ENCODE measurements at places on chromosomes 2 and 18.

DNA sequence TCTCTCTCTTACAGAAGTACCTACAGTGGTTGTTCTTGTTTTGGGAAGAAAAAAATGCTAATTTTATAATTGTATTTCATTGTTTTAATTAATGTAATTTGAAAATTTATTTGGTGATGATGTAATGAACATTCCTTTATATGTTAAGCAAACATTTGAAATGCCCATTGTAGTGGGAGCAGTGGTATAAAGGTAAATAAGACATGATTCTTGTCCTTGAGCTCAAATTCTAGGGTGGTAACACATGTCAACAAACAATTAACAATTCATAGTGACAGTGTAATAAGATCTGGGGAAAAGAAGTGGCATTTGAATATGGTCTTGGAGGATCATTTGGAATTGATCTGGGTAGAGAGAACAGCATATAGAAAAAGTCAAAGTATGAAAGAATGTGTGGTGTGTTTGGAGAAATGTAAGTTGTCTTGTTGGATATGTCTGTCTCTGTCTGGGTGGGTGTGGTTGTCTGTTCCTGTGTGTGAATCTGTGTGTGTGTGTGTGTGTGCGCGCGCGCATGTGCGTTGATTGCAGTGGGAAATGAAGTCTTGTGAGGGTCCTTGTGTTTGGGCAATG is 5.8 kb downstream of the PTPN4 start:
- no peak for DNase-seq

DNA sequence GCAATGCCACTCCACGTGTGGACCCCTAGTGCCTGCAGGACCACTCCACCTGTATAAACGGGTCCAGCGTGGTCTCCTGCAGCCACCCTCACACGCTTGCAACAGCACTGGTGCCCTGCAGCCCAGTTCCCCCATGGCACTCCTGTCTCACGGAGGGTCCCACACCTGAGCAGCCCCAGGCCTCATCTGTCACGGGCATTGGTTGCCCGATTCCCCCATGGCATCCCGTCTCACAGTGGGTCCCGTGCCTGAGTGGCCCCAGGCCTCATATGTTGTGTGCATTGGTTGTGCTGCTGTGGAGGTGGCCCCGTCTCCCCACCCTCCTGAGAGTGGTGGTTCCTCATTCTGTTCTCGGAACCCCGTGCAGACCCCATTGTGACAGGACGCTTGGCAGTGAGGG is 43.4 kb downstream of the CTDP1 start:
- DNase-seq = no peak

DNA sequence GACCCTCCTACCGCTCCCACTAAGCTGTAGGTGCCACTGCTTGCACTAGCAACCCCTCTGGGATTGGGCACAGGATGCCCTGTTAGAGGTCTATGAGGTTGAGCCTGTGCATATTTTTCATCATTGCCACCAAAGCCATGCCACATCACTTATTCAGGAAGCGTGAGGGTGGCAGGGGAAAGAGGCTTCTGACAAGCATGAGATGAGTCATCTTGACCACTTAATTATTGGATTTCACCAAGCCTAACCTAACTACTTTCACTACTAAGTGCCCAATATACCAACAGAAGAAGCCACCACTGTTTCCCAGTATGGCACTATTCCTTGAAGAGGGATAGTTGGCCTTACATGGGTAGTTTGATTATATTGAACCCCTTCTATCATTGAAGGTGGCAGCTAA is 181.3 kb upstream of the EPHA4 start:
- no peak for DNase-seq

- DNase-seq = no peak
Observed at GRCh38 chr18:74283646-74284045, 8.1 kb downstream of the CYB5A start.

GRCh38 chr2:99861376-99861760 is 281.0 kb downstream of the AFF3 start:
- DNase-seq = no peak

DNA sequence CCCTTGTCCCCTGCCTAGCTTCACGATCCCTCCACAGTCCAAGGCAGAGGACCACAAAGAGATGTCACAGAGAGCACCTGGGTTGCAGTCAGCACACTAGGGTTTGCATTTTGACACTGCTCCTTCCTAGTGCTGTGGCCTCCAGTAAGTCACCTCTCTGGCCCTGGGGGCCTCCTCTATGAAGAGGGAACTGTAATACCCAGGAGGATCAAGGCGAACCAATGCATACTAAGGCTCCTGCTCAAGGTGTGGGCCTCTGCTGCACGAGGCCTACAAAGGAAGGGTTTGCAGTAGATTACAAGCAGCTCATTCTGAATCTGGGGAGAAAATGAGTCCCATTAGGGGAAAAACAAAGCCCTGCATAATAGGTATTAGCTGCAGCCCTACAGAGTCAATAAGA is 72.3 kb upstream of the FZD7 start:
- no peak for DNase-seq

DNA sequence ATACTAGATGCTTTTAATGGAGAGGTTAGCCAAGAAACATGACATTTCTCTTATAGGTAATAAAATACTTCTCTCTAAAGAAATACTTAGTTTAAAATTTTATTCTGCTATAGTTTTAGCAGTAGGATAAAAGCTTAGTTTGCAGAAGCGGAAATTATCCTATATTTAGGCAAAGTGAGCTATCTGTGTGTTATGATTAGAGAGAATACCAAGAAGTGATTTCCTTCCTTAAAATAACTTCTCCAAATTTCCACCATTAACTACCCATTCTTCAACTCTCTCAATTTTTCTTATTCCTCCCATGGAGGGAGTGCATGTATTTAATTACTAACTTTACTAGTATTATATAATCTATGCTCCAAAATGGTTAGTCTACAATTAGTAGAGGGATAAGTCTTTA is 15.8 kb upstream of the IL1RL1 start:
- no peak for DNase-seq

- DNase-seq = no peak
Observed at GRCh38 chr2:236940497-236940896, 145.2 kb upstream of the COPS8 start.

DNA sequence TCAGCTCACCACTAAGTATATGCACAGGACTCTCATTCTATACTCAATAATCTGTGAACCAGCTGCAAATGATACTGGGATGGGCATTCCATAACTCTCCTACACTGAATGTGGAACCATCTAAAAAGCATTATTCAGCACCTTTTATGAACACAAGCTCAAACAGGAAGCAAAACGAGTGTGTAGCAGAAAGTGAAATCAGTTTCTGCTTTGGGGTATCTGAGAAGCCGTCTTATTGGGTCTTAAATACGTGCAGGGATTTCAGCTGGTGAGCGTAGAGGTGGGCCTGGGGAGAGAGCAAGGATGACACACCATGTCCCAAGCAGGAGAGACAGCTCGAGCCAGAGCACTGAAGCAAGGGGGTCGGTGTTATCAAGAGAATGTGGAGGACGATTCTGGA is 120.0 kb upstream of the TTN start:
- DNase-seq = no peak

- DNase-seq = no peak
Observed at GRCh38 chr2:221517696-221518151, 54.4 kb downstream of the EPHA4 start.

- no peak for DNase-seq
Observed at GRCh38 chr18:32803568-32803967, 30.7 kb upstream of the KLHL14 start.

DNA sequence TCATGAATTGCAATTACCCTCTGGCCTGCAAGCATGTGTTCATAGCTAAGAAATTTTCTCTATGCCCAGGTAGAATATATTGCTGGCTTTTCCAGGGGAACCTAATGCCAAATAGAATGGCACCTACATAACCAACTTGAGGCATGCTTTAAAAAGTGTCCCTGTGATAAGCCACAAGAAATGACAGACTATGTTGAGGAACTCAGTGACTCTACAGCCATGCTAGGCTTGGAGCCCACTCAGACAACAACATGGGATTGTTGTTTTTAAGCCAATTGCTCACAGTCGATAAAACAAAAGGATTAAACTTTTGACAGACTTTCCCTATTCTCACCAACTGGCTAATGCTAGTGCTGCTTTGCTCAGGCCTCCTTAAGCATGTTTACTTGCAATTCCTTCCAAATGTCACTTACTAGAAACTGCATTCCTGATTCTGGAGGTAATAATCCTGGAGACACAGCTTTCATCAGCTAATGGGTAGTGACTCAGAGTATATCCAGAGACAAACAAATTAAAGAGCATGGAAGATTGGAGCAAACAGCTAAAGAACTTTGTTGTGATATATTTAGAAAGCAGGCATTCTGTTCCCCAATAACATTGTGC is 249.0 kb downstream of the SLC8A1 start:
- DNase-seq = no peak

GRCh38 chr18:63131106-63131958 is 188.2 kb downstream of the BCL2 start:
- DNase-seq = peak; percentile 43

- no peak for DNase-seq
Observed at GRCh38 chr2:185787227-185788145, 48.9 kb downstream of the FSIP2 start.

DNA sequence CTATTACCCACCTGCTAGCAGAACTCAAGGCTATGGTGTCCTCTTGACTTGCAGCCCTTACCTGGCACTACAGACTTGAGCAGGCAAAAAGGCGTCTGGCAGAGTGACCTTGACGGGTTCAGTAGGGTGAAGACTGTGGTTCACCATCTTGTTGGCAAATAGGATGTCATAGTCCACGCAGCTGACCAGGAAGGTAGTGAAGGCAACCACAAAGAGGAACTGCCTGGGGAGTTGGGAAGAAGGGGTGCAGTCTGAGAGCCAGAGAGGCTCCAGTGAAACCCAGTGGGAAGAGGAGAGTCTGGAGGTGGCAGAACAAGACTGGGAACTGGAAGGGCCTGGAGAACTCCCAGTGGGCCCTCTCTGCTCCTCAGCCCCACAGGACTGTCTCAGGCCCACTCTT is 4.1 kb downstream of the ATG9A start:
- no peak for DNase-seq

- no peak for DNase-seq
Observed at GRCh38 chr2:215833531-215834162, 179.7 kb downstream of the MREG start.

GRCh38 chr2:19807346-19807745 is 94.4 kb downstream of the TTC32 start:
- peak; percentile 5 for DNase-seq

GRCh38 chr2:36538335-36538734 is 59.6 kb downstream of the FEZ2 start:
- no peak for DNase-seq

DNA sequence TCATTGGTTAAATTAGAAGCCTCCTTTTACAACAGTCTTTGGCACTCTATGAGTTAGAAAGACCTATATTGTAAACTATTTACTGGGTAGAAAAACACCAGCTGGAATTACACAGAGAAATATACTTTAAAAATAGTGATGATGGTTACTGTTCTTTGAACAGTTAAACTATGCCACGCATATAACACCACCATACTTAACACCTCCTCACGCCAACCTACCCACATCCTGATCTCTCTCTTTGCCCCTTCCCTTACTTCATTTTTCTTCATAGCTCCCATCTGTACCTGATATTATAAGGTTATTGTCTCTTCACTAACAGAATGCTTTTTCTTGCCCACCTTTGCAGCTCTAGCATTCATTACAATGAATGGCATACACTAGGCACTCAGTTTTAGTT is 173.8 kb downstream of the DPP4 start:
- no peak for DNase-seq

DNA sequence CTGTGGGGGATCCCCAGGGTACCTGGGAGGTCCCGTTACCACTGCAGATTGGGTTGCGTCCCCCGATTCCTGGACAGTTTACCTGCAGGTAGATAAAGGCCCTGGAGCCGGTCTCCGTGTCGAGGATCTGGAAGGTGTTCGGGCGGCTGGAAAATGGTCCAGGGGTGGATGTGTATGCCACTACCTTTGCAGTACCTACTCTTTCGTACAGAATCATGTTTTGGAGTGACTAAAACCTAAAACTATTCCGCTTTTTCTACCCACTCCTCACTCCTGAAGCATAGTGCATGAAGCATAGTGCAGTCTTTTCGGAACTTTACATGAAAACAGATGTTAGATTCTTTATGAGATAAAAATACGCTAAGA is 418 bp downstream of the WDR75 start:
- no peak for DNase-seq

DNA sequence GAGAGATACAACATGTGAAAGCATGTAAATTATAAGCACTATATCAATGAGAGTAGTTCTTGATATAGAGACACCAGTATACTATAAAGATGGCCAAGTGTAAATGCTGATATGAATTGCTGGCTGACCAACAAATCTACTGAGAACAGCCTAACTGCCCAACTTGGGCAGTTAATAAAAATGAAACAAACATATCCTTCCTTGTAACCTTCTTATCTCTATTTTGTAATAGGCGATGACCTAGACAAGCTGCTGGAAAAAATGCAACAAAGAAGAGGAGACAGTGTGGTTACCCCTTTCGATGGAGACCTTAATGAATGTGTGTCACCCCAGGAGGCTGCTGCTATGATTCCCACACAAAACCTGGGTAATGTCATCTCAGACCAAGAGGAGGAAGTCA is 148.7 kb downstream of the ESCO1 start:
- no peak for DNase-seq

- no peak for DNase-seq
Observed at GRCh38 chr18:72161691-72162090, 382.5 kb downstream of the CBLN2 start.

DNA sequence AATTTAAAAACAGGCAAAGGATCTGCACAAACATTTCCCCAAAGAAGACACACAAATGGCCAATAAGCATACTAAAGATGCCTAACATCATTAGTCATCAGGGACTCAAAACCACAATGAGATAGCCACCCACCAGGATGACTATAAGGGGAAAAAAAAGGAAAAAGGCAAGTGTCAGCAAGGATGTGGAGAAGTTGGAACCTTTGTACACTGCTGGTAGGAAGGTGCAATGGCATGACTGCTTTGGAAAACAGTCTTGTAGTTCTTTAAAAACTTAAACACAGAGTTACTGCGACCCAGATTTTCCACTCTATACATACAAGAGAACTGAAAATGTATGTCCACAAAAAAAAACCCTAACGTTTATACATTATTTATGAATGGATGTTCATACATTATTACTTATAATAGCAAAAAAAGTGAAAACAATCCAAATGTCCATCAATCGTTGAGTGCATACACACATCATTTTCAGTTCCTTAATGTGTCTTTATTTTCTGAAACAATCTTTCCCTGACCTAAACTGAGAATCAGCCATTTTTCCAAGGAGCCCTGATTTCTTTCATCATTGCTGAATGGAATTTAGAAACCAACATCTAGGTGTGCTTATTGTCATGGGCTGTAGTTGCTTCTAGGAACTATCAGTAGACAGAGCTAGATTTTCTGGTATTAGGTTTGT is 64.7 kb upstream of the TLK1 start:
- DNase-seq = no peak

DNA sequence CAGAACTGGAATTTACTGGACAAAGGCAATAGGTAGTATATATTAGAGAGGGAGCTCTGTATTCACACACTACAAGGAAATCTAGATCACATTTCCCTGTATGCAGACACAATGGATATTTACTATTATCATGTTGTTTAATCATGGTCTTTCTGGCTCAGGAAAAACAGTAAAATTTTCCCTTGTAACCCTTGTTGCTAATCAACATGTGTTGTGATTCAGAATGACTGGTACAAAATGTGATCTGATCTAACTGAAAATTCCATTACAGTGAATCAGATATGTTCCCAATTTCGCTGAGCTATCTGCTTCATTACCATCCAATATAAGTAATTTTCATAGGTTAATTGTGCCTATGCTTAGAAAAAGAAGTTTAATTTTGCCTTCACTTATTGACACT is 1109.7 kb downstream of the LRP1B start:
- DNase-seq = no peak

GRCh38 chr18:59994357-59994756 is 94.6 kb downstream of the PMAIP1 start:
- DNase-seq = no peak

GRCh38 chr2:202178346-202178958 is 59.9 kb downstream of the SUMO1 start:
- DNase-seq = peak; percentile 60
